ENCODE measurements at places on chromosomes 13 and 19.

- DNase-seq = no peak
Measured at GRCh38 chr13:105465251-105465650, 1070.2 kb downstream of the EFNB2 start.

DNA sequence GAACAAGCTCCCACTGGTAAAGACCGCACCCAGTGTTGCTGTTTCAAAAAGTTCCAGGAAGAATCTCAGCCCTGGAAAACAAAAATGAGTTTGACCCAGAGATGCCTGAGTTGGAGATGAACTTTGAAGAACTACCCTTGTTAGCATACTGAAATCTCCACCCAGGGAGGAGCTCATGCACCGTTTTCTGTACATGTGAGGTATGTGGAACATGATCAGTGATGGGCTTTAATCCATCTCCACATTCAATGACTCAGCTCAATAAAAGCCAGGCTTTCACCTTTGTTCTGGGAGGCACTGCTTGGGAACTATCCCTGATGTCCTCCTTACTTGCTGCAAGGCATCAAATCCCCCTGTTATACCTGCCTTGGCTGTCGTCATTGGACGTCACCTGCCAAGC, 279.9 kb downstream of the UQCRFS1 start:
- DNase-seq = no peak

DNA sequence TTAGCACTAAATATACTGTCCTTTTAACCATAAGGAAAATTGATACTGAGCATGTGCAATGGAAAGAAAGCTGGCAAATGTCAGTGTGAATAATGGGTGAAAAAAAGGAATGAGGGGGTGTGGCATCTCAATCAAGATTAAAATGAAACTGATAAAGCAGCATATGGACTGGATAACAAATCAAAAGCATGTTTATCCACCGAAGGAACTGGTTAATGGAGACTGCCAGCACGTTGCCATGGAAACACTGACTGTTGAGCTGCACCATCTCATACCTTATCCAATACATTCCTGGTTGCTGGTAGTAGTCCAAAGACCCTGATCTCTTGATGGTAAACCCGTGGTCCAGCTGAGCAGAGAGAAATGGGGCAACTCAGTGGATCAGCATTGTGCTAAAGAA, 311.4 kb upstream of the MAB21L1 start:
- no peak for DNase-seq

GRCh38 chr13:30154931-30155330, 152.4 kb downstream of the KATNAL1 start:
- no peak for DNase-seq

- DNase-seq = no peak
Measured at GRCh38 chr13:79352107-79352506, 53.9 kb downstream of the RBM26 start.

- DNase-seq = no peak
Measured at GRCh38 chr13:96652506-96652905, 341.8 kb downstream of the OXGR1 start.

DNA sequence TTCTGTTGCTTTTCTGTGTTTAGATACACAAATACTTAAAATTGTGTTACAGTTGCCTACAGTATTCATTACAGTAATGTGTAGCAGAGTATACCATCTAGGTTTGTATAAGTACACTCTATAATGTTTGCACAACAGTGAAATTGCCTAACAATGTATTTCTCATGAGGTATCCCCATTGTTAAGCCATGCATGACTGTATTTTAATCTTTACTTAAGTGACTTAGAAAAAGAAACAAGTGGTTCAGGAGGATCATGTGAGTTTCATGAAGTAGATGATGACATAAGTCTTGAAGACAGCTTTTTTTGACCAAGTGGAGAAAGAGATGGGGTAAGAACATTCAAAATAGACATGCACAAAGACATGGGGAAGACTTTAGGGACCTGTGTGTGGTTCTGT, 8.4 kb upstream of the KCTD4 start:
- no peak for DNase-seq

- DNase-seq = no peak
Measured at GRCh38 chr13:28579322-28579721, 79.6 kb upstream of the POMP start.
